Stimulated activated CD8-positive, alpha-beta memory T cell treated with anti-CD3 and anti-CD28 coated beads, Interleukin-7, amount 100 ng/mL, for 1 hour (primary cell): ENCODE measurements at places on chromosomes 4 and X.

DNA sequence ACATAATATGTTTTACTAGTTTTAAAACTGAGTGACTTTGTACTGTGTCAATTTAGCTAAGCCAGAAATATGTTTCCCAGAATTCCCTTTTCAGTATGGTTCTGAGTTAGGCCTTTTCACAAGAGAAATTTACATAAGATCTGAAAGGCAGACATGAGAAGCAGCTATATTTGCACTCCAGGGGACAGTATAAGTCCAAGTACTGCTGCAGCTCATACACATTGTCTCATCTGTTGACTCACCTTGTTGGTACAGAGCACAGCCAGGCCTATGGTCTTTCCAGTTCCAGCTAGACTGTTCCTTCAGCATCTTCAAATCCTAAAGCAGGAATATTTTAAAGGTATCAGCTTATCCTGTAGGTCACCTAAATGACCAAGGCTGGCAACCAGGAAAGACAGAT, 53.5 kb downstream of the BMP3 start:
- DNase-seq: no peak

GRCh38 chr4:89303177-89303576, 4.4 kb downstream of the GPRIN3 start:
- no peak for DNase-seq

- no peak for DNase-seq
Observed at GRCh38 chr4:111230265-111230664, 607.4 kb upstream of the PITX2 start.

DNA sequence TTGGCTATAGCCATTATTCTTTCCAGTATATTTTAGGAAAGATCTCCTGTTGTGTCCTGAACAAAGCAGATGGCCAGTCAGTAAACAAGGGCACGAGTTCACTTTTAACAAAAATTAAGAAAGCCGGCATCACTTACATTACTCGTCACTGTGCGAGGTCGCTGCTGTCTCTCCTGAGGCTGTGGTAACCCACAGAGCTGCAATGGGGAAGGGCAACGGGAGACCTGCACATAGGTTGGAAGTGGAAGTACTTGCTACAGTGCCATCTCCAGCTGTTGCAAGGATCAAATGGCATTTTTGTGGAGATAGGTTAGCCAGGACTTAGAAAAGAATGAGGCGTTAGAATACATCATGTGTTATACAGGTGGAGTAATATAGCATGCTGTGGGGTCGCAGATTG, 132.2 kb downstream of the KLHL8 start:
- no peak for DNase-seq

- DNase-seq: no peak
Observed at GRCh38 chrX:9958183-9958582, 9.0 kb upstream of the CLDN34 start.

DNA sequence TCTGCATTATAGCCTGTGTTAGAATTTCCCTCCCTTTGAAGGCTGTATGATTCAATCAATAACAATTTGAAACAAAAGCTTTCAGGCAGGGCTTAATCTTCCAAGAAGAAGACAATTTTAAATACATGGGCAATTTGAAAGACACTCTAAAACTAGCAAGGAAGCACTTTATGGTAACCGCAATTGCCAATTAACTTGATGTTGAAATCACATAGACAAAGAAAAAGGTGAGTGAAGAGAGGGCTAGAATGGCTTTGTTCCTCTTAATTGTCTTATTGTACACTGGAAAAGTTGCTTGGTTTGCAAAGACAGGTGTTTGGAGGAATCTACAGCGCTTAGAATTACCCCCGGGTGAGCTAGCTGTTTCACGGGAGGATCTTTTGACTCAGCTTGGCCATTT, 74.4 kb upstream of the PRKX start:
- DNase-seq: no peak

DNA sequence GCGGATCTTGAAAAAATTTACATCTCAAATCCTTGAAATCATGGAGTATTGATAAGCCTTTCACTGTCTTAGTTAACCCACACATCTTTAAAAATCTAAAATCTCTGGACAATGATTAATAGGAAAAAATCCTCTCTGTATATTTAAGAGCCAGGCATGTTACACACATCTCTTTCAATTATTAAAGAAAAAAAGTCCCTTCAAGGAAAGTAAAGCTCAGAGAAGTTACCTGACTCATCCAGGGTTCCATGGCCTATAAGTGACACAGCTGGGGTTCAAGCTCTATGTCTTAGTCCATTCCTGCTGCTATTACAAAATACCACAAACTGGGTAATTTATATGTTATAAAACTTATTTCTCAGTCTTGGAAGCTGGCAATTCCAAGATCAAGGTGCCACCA, 14.2 kb upstream of the FGF16 start:
- DNase-seq: no peak

GRCh38 chr4:40916880-40917279, 167.1 kb downstream of the NSUN7 start:
- no peak for DNase-seq

GRCh38 chr4:138616775-138617174, 374.6 kb upstream of the SLC7A11 start:
- DNase-seq: no peak

- no peak for DNase-seq
Observed at GRCh38 chrX:68876731-68877130, 47.9 kb downstream of the EFNB1 start.

DNA sequence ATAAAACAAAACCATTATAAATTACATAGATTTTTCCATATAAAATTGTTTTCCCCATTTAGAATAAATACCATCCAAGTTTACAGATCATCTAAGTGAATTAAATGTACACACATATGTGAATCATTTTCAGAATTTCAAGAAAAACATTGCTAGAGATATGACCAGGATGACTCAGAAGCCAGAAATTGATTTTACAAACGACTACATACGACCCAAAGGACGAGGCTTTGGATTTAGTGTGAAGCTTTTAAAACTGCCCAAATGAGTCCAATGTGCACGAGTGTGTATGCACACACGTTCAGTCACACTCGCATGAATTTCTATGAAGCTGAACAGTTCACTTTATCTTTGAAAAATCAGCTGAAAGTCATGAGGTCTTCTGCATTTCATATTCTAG, 37.9 kb downstream of the MFAP3L start:
- DNase-seq: no peak

DNA sequence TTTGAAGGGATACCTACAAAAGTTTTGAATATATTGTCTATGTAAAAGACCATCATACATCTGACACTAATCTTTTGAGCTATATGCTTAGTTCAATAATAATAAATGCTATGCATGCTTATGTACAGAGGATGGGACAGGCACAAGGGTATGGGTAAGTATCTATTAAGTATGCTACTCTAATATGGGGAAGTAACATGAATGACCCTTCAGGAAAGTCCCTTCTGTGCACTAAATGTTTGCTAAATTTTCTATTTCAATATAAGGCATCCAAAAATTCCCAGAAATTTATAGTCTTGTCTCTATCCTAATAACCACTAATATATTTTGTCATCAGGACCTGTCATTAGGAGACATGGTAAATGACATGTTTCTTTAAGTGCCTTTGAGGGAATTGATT, 19.0 kb downstream of the ATP8A1 start:
- no peak for DNase-seq

DNA sequence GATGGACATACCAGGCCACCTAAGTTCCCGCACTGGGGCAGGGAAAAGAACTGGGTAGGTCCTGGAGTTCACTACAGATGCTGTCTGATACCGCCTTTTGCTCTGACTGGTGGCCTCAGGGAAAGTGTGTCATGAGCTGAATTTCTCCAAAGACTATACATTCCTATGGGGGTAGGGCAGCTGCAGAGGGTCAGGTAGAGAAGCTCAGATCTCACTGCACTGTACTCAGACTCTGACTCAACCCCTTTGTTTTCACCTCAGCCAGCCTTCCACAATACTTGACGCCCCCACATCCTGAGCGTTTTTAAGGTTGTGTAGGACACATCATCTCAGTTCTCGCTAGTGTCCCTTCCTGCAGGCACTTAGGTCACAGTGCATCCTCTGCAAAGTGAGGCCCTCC, 7.8 kb downstream of the GATB start:
- DNase-seq: no peak

DNA sequence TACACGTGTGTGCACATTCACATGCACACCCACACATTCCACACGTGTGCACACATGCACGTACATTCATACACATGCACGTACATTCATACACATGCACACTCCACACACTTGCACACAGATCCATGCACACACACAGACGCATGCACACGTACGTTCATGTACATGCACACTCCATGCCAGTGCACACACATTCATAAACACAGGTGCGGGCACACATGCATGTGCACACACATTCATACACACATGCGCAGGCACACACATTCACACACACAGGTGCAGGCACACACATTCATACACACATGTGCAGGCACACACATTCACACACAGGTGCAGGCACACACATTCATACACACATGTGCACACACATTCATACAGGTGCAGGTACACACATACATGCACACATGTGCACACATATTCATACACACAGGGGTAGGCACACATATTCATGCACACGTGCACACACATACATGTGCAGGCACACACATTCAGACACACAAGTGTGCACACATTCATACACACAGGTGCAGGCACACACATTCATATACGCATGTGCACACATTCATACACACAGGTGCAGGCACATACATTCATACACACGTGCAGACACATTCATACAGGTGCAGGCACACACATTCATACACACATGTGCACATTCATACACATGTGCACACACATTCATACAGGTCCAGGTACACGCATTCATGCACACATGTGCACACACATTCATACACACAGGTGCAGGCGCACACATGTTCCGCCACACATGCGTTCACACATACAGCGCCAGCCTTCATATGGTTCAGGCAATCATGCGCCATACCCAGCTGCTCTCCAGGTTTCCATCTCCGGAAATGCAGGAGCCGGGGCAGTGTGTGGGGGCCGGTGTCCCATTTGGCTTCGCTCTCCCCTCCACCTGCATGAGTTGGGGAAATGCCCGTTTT, 124.8 kb downstream of the HMX1 start:
- DNase-seq: no peak

DNA sequence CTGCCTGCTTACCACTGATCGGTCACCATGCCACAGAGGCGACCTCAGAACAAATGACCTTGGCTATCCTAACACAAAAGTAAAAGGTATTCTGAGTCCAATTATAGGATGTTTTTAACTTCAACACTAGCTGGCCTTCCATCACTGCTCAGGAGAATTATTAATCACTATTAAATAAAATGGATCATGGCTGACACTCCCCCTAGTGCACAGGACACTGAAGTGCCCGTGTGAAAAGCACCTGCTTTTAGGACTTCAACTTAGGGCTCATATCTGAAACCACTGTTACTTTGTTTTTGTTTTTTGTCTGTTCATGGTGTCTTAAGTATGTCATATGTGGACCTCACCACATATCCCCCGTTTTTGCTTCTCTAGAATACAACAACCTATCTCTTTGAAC, 33.9 kb downstream of the STX18 start:
- no peak for DNase-seq

DNA sequence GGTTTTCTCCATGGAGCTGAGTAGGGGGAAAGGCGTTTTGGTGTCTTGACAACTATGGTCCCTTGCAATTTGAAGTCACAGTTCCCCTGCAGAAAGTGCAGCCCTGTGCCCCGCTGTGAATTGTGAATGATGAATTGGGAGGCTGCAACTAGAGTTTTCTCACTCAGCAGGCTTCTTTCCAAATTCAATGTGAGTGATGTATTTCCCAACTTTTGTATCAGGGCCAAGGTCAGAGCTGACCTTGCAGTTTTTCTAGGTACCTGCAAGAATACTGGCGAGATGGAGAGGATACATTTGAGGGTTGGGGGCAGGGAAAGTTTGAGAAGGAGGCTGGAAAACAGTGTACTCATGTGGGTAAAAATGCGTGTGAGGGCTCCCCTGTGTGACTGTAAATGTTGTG, 11.7 kb downstream of the PHEX start:
- no peak for DNase-seq

DNA sequence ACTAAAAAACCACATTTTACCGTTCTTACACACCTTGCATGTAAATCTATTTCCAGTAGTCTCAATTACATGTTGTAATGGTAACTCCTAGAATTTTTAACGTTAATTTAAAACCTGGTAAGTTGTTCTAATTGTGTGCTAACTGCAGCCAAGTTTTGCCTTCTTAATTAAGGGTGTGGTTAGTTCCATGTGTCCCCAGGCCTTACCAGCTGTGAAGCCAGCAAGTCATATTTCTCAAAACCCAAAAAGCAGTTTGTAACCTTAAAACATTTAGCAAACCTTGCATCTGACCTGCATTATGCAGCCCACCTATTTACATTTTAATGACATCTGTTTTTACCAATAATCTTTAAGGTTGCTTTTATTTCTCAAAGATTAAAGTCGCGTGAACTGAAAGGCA, 18.4 kb upstream of the FAM47E start:
- no peak for DNase-seq

DNA sequence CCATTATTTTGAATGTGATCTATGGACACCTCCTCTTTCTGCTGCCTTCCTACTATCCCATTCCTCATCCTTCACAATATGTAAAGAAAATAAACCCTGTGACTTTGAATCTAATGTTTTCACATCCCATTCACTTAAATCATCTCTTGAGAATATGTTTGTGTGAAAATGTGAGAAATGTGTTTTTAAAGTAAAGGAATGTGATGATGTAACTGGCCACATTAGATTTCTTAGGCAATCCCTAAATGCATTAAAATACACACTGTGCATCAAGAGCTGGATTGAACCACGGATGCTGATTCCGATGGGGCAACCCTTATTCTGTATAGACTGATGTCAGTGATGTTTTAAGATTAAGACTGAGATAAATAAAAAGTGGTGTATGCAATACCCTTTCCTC, 558.9 kb upstream of the TENM3 start:
- DNase-seq: no peak

GRCh38 chr4:138189206-138189605, 52.9 kb downstream of the SLC7A11 start:
- no peak for DNase-seq

- DNase-seq: no peak
Observed at GRCh38 chr4:127778102-127778501, 4.0 kb upstream of the HSPA4L start.

DNA sequence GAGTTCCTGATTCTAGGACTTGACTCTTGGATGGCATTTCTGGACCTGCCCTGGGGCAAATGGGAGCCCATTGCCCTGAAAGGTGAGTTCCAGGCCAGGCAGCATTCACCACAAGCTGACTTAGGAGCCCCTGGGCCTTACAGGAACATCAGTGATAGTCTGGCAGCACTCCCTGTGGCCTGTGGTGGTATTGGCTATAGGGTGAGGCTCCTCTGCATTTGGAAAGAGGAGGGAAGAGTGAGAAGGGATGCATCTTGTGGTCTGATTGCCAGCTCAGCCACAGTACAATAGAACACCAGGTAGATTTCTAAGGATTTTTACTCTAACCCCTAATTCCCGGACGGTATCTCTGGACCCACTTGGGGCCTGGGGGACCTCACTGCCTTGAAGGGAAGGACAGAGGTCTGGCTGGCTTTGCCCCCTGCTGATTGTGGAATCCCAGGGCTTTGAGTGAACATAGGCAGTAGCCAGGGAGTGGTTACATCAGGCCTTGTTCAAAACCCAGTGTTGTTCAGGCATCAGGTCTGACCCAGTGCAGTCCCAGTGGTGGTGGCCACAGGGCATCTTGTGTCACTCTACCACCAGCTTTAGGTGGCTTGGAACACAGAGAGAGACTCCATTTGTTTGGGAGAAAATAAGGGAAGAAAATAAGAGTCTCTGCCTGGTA, 32.9 kb downstream of the MAGED4 start:
- no peak for DNase-seq
